BJ (cell line): ENCODE measurements at places on chromosomes 1 and 21. TPM values are rescaled to one million over a fixed set of nuclear protein-coding genes. Genes with fewer than 3 reads are reported as not detected.

The CATSPERE gene
- polyA plus RNA-seq, result 0.20 and 0.65 TPM in 2 replicates

The NBPF6 gene
- not detected in 2 replicates for polyA plus RNA-seq

The MROH9 gene
- 0.10 and 0.17 TPM in 2 replicates for polyA plus RNA-seq

GRCh38 chr1:161166669-161167548 lies 683 bp downstream of the PPOX start:
- no peak for DNase-seq

GRCh38 chr1:12467570-12468286 lies 150.3 kb downstream of the DHRS3 start:
- no peak for DNase-seq

- DNase-seq, result peak; percentile 45
These were observed 192.3 kb upstream of the C1orf87 start for GRCh38 chr1:60265560-60266535.

DNA sequence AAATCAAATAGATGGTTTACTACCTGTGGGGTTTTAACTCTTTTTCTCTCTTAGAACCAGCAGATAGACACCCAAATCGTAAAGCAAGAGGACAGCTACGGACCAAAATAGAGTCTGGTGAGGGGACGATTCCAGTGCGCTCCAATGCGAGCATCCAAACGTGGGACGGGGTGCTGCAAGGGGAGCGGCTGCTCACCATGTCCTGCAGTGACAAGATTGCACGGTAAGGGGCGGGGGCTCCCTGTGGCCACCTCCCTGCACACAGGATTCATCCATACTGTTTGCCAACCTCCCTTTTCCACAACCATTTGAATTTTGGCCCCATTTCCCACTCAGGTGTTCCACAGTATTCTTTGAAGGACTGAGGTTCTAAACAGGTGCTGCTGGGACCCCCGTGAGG lies 102.8 kb downstream of the POFUT2 start:
- no peak for DNase-seq

GRCh38 chr1:201332021-201332420 lies 45.5 kb downstream of the TNNT2 start:
- no peak for DNase-seq

- DNase-seq, result no peak
These were observed 7.1 kb downstream of the ITGB2 start for GRCh38 chr21:44913425-44914175.

GRCh38 chr1:229032375-229032774 lies 238.5 kb upstream of the RAB4A start:
- DNase-seq, result no peak

- no peak for DNase-seq
These were observed 461.8 kb upstream of the CXADR start for GRCh38 chr21:17051054-17051453.

DNA sequence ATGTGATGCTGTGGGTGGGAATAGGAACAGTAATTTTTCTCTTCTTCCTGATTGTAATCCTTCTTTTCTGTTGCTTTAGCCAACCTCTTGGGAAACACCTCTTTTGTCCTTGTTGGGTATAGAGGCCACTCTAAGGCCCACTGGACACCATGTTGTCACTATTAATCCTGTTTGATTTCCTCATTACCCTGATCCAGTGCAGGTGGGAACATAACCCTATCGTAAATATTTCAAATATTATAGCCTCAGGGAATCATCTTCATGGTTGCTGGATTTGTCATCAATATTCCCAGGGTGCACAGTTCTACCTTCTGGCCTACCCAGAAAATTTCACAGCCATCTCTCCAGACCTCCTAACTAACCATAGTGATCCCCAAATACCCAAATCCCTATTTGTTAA lies 27.9 kb upstream of the SLC6A9 start:
- DNase-seq, result no peak

- DNase-seq, result no peak
These were observed 257.2 kb downstream of the LRRC7 start for GRCh38 chr1:69824932-69825331.

- DNase-seq, result no peak
These were observed 58.0 kb downstream of the DDX20 start for GRCh38 chr1:111813440-111814304.

- no peak for DNase-seq
These were observed 5.6 kb downstream of the PRELP start for GRCh38 chr1:203481196-203481595.
